ENCODE measurements at places on chromosomes 6 and 20. TPM values are rescaled to one million over a fixed set of nuclear protein-coding genes. Genes with fewer than 3 reads are reported as not detected.

GRCh38 chr6:149031859-149032598, 285.2 kb downstream of the UST start:
- peak; percentile 85 for DNase-seq

GRCh38 chr6:48031711-48032110, 79.3 kb downstream of the PTCHD4 start:
- DNase-seq = no peak

The ANKRD66 gene
- total RNA-seq = not detected

GRCh38 chr20:37992802-37993409, 40.4 kb downstream of the TTI1 start:
- peak; percentile 78 for DNase-seq

DNA sequence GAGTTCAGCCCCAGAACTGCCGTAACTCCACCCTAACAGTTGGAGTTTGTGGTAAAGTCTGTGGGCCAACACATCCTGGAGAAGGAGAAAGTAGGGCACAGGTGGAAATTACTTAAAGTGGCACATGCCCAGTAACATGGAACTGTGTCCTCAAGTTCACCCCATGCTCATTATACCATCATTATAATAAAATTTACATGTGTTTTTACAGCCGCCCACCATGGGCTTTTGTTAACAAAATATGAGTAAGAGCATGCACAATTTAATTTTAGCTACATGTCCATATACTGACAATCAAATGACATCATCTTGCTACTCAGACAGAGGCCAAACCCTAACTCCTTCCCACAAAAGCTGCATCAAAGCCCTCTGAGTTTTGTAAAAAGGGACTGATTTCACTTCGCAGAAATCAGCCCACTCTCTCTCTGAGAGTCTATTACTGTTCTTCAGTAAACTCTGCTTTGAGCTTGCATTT, 17.3 kb upstream of the ELOVL4 start:
- no peak for DNase-seq

GRCh38 chr20:49909499-49910339, 5.6 kb downstream of the SPATA2 start:
- no peak for DNase-seq

DNA sequence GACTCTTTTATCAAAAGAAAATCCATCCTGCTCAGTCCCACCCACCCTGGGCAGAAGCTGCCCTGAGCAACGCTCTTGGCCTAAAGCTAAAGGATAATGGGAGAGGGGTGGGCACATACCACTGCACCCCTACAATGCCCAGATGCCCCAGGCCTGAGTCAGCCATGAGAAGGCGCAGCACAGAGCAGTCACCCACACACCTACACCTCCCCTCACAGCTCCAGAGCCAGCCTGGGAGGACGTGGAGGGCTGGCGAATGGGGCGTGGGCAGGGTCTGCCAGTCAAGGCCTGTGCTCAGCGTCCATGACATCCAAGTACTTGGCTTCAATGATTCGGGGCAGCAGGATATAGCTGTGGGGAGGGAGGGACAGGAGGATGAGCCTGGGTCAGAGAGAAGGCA, 11.5 kb downstream of the SLC4A11 start:
- DNase-seq = no peak

DNA sequence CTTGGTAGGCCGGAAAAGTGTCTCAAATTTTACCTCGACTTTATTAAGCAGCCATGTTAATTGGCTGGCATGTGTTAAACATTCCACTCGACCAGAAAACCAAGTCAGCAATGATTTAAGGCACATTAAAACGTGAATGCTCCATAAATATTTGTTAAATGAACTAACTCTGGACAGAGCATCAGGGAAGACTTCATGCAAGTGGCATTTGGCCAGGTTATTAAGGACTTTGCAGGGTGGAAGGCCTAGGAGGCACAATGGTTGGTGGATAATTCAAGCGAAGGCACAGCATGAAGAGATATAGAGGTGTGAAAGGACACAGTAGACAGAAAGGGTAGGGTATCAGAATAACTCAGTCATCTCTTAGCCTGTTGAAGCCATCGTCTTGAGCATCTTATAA, 23.0 kb downstream of the ELOVL5 start:
- no peak for DNase-seq

- DNase-seq = peak; percentile 44
Observed at GRCh38 chr6:117976030-117976651, 69.1 kb downstream of the SLC35F1 start.

The C20orf141 gene
- not detected for total RNA-seq

GRCh38 chr6:53107091-53107490, 41.5 kb downstream of the GCM1 start:
- peak; percentile 50 for DNase-seq

- peak; percentile 50 for DNase-seq
Observed at GRCh38 chr6:24935366-24936152, at the start of gene RIPOR2. TSS of gene RIPOR2 (minus strand) at chr6:24935960. CDS start at chr6:24935898, 62 bp downstream.

- no peak for DNase-seq
Observed at GRCh38 chr20:17765017-17765416, 65.3 kb downstream of the BANF2 start.

- DNase-seq = peak; percentile 88
Observed at GRCh38 chr6:21856456-21856825, 262.9 kb downstream of the SOX4 start.

DNA sequence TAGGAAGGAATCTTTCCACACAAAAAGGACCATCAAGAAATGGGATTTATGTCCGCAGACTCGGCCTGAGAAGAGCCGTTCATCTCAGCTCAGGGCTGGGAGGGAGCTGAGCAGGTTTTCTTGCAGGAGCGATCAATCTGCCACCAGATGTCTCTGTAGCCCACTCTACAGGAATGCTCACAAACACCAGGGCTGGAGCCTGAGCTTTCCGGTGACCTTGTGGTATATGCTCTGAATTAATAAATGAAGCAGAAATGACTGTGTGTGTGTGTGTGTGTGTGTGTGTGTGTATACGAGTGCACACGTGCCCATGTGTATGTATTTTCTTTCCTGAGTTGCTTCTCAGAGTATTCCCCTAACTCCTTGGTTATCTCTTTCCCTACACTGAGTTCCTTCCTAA, 12.0 kb downstream of the CD83 start:
- peak; percentile 80 for DNase-seq

DNA sequence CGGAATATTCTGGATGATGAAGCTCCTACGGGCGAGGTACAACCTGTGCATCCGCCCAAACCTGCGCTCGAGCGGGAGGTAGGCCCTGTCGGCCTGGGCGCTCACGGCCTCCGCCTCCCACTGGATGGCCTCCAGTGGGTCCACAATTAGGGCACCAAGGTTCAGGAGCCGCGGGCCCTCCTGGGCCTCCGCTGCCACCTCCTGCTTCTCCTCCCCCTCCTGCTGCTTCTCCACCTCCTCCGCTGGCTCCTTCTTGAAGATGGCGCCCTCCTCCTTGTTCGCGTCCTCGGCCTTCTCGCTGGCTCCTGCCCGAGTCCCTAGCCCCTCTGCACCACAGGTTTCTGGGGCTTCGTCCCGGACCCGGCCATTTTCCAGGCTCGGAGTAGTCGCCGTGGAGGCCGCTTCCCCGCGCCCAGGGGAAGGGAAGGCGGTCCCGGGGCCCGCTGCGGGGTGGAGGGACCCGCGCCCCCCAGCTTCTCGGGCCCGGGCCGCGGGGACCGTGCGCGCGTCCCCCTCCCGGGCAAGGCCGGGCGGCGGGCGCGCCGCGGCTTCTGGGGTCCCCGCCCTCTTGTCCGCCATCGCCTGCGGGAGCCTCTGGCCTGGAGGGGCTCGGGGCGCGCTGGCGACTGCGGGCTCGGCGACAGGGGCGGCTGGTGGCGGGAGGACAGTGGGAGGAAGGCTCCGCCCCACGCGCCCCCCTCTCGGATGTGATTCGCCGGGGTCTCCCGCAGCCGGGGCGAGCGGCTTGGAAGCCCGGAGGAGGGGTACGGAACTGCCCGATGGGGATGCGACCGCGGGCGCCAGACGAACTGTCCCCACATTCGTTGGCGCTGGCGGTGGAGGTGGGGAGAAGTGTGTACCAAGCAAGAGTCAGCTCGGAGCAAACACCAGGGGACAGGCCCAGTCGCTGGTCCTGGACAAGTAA, 17.6 kb downstream of the PLAGL2 start:
- DNase-seq = peak; percentile 11

DNA sequence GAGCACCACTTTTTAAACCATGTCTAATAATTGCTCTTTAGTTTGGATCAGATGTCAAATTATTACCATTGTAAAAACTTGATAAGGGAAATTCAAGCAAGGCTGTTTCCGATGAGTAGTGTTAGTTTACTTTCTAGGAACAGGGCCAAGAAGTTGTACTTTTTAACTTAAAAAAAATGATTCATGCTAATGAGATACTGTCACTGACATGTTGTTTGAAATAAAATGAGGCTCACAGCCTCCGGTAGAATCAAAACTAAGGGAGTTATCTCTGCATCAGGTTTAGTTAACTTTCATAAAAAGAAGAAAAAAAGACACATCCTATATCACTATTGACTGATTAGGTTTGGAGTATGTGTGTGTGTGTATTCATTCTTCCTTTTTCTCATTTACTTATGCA, 55.2 kb upstream of the SUPT3H start:
- peak; percentile 80 for DNase-seq

GRCh38 chr6:124123617-124124209, 320.0 kb downstream of the NKAIN2 start:
- no peak for DNase-seq

- DNase-seq = peak; percentile 82
Observed at GRCh38 chr6:37456816-37457560, 24.0 kb downstream of the CMTR1 start.

GRCh38 chr6:87700397-87701343, 1.4 kb downstream of the AKIRIN2 start:
- DNase-seq = peak; percentile 62

GRCh38 chr6:12849809-12850198, 133.2 kb downstream of the PHACTR1 start:
- DNase-seq = no peak

The VWA7 gene
- total RNA-seq = 0.28 TPM
